Fibroblast of pulmonary artery (primary cell): ENCODE measurements at places on chromosomes 7 and 10.
A peak's percentile ranks its signal among the peaks of the same experiment; 100 is the strongest.

GRCh38 chr10:63833411-63834060 is 312.3 kb downstream of the REEP3 start:
- peak; percentile 2 for DNase-seq

DNA sequence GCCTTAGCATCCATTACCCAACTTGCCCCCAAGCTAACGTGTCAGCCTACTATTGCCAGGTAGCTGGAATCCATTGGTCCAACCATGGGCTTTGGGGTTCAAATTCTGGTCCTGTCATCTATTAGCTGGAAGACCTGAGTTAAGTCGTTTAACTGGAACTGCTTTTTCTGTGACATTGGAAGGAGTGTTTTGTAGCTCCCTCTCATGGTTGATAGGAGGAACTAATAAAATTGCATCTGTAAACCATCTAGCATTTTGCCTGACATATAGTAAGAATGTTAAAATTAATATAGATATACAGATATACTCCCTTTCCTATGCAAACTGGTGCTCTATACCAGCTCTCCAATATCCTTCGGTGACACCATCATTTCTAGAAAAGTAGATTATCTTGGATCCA is 23.8 kb upstream of the SLF2 start:
- peak; percentile 17 for DNase-seq

DNA sequence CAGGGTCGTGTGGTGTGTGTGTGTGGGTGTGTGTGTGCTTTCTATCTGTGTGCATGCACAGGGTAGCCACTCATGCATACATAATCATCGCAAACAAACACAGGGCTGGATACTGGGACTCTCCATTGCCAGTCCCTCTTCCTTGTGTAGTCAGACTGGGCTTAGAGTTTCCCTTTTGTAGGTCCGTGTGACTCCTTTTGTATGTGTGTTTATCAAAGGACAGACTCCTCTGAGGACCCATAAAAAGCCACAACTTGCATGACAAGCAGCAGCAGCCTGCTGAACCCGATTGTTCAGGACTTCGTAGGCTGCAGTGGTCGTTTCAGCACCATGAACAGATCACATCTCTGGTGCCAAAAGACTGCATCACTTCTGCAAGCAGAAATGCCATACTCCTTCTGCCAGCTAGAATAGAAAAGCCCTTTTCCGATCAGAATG is 895 bp downstream of the VSTM2A start:
- peak; percentile 32 for DNase-seq

GRCh38 chr7:111261496-111261895 is 170.6 kb downstream of the LRRN3 start:
- DNase-seq: no peak

- DNase-seq: peak; percentile 68
These were observed 101.3 kb upstream of the DNAJB12 start for GRCh38 chr10:72455889-72456595.

- DNase-seq: no peak
These were observed 85.6 kb downstream of the ST8SIA6 start for GRCh38 chr10:17368708-17369272.

DNA sequence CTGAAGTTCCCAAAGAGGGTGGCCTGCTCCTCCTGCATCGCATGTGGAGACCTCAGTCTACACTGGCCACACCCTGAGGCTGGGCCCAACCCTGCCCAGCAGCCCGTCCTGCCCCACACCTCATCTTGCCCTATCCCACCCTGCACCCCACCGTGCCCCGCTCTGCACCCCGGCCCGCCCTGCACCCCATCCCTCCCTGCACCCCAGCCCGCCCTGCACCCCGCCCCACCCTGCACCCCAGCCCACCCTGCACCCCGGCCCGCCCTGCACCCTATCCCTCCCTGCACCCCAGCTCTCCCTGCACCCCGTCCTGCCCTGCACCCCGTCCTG is 14.5 kb downstream of the VENTX start:
- no peak for DNase-seq

DNA sequence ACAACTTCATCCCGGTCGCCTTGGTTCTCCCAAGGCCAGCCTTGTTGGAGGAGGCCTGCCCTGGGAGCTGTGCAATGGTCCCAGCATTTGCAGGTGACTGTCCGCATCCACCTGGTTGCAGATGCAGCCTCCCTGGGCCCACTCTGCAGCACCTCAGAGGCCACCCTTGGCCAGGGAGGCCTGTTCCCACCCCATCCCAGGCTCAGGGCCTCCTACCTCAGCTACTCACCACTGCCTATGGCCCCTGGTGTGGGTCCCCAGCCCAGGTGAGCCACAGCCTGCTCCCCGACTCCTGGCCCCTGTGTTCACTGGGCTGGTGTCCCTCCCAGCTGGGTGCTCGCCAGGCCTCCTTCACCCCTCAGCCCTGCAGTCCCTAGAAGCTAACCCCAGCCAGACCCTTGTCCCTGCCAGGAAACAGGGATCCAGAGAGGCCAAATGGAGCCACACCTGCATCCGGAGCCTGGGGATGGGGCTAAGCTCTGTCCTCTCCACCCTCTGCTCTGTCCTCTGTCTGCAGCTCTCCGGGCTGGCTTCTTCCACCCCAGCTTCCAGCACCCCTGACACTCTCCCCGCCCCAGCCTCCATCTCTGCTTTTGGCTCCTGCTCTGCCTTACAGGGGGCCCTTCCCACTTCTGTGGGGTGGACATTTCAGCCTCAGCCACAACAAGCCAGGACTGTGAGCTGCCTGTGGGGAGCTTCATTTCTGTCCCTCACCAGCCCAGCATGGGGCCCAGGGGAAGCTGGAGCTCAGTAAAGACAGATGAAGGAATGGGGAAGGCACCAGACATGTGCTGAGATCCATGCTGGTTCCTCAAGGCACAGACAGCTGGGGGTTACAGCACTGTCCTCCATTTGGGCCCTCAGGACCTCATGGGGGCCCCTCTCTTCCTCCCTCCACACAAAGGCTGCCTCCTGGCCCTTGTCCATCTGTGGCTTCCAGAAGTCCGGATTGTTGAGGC is 35.6 kb upstream of the ANTXRL start:
- no peak for DNase-seq

DNA sequence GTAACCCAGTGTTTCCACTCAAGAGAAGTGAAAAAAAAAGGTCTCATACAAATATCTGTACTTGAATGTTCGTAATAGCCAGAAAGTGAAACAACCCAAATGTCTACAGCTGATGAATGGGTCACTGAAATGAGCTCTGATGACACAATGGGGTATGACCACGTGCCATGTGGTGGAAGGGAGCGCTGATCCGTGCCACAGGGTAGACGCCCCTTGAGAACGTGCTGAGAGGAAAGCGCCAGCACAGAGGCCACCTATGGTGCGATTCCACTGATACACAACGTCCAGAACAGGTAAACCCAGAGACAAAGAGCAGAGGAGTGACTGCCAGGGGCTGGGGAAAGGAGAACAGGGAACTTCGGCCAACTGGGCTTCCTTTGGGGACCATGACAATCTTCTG is 50.3 kb downstream of the MAD1L1 start:
- no peak for DNase-seq

GRCh38 chr7:92835261-92835850 is 1.0 kb downstream of the CDK6 start:
- DNase-seq: peak; percentile 82

- no peak for DNase-seq
These were observed 125.9 kb downstream of the GRK5 start for GRCh38 chr10:119333146-119333792.

DNA sequence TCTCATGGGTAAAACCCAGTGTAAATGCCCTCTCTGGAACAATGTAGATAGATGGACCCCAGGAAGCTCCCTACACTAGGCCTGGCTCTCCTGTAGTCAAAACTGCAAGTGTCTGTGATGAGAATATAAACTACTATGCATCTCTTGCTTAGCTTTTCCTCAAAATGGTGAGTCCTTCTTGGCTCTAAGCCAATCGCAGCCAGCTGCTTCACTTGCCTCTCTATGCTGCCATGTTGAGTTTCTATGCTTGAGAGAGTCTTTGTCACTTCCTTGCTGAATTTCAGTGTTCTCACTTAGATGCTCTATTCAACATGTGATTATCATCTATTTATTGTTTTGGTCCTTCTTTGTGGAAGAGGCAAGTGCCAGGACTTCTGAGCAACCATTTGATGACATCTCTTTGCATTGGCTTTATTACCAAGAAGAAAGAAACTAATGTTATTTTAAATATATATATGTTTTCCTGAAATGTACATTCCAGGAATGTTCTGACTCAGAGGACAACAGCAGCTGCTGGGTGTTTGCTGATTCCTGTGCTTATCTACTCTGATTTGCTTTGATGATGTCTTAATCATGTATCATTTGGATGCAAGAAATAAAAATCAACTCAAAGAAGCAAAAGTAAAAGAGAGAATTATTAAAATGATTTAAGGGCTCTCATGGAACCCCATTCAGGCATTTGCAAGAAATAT is 16.6 kb downstream of the TAS2R40 start:
- no peak for DNase-seq

- no peak for DNase-seq
These were observed 9.6 kb downstream of the IL2RA start for GRCh38 chr10:6052247-6053221.

DNA sequence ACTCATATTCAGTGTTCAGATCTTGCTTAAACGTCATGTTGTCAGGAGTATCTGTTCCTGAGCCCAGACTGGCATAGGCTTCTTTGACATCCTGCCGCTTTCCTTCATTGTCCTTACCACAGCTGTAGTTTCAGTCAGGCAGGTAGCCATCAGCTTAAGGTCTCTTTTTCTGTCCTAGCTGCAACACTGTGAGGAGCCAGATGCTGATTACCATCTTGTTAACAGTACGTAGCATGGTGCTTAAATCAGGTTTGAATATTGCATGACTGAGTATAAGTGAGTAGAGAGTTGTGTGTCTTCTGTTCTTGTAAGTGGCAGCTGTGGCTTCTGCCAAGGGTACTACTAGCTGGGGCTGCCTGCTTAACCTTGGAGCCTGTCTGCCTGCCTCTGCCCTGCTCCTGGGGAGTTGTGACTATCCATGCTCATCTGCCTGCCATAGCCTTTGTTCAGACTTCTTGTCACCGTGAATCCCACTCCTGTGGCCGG is 92.6 kb downstream of the MAPK8 start:
- no peak for DNase-seq

DNA sequence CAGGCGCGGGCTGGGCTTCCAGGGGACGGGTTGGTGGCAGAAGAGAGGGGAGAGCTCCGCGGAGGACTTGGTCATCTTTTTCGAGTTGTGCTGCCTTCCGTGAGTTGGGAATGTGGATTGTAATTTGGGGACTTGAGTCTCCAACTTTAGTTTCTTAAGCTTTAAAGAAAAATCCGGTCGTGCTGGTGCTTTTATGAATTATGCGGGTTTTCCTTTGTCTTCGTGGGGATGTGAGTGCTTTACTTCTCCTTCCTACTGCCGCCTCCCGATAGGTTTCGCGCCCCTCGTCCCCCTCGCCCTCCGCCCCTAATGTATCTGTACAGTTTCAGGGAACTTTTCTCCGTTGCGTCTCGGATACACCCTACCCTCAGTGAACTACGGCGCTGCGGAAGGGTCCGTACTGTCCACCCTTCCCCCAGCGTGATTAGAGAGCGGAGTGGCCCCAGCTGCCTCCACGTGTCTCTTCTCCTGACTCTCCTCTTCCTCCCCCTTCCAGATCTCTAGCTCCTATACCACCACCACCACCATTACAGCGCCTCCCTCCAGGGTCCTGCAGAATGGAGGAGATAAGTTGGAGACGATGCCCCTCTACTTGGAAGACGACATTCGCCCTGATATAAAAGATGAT is 649 bp downstream of the SCD start:
- no peak for DNase-seq

GRCh38 chr10:86190291-86190690 is 176.3 kb downstream of the GRID1 start:
- DNase-seq: no peak

DNA sequence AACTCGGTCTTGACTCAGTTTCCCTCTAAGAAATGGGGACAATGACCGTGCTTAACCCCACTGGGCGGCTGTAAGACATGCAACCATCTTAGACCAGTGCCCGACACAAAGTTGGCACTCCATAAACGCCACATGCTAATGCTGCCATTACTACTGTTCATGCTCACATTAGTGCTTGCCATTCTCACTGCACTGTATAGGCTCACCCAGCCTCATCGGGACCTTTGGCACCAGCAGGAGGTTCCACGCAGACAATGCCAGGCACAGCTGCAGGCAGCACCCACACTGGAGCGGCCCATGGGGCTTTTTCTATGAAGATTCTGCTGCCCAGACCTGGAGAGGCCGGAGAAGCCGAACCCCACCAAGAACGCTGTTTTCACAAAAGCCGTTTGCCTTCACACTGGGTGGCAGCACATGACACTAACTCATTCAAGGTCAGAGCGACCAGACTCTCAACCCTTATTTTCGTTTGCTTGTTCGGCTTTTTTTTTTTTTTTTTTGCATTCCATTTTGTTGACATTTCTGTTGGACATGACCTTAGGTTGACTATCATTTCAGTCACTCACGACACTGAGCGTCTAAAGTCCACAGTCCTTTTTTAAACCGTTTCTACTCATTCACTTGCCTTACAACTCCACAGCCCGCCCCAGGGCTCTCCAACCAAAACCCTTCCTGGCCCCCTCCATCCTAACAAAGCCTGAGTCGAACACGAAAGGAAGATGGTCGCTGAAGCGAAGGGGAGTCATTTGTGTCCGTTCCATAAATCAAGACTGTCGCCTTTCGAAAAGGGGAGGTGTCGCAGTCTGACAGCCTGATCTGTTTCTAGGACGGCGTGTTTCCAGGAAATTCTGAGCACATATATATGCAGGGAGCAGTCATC is 124.4 kb upstream of the RNF32 start:
- DNase-seq: no peak

DNA sequence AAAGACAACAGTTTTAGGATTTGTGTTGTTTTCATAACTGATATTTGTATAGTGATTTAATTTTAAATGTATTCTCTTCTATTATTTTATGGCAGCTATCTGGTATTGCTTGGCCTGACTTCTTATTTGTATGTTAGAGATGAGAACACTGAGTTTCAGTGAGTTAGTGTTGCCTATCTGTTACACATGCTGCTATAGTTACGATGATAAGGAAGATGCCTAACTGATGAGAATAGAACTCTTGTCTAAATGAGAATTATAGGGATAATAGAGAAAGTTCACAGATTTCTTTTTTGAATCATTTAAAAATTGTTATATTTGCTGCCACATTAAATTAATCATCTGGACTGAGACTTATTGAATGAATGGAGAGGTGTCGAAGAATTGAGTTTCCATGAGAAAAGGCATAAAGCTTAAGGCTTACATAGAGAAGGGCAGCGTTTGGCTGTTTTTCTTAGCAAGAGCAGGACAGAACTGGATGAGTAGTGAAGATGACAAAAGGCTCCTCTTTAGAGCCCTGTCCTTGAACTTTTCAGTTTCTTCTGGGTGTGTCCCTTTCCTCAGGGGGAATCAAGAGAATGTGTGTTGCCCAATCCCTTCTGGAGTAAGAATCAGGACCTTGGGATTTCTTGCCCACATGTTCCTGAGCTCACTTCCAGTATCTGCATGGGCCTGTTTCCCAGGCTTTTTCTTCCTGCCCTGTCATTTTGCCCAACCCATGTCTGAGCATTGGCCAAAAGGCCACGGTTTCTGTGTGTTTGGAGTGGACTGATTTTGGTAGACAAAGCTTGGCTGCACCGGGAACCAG is 195.6 kb upstream of the CSTF2T start:
- DNase-seq: peak; percentile 91

- no peak for DNase-seq
These were observed 5.1 kb upstream of the TSPAN12 start for GRCh38 chr7:120862987-120863590.

GRCh38 chr7:105345003-105345402 is 43.7 kb downstream of the SRPK2 start:
- DNase-seq: no peak
